Trophoblast cell (in vitro differentiated cells and primary cell): ENCODE measurements at places on chromosomes 16 and 17.

GRCh38 chr16:86142801-86143236 lies 243.9 kb downstream of the IRF8 start:
- no peak for DNase-seq

DNA sequence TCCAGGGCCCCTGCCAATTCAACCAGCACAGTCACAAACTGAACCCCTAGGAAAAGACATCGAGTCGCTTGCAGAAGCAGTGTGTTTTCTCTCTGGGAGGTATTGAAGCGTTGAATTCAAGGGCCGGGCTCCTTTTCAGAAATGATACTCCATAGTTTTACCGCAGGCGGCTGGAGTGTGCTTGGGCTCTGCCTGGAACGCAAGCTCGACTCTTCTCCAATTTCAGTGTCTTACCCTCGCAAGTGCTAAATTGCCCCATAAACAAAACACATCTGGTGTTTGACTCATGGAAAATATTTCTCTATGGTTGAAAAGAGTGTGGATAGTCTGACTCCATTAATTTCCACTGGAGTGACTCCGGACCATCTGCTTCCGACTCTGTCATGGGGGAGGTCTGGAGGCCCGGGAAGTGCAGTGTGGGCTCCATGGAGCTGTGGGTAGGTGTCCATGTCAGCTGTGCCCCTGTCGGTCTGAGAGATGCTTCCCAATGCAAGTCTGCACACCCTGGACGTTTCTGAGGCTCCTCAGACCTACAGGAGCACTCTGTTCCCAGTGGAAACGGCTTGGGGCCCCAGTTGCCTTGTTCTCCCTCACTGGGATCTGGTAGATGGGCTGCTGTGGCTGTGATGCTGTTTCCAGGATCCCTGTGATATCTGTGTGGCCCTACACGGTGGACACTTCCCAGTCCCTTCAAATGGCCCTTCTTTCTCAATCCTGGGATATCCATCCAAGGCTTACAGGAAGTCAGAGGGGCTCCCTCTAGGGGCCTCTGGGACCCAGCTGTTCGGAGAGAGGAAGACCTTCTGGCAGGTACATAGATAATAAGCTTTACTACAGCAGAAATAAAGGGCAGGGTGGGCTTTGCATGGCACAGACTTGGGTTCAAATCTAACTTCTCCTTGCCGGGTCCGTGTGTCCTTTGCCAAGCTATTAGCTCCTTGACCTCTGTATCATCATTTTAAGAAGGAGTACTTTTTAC lies 119.8 kb upstream of the CDH13 start:
- DNase-seq: no peak

GRCh38 chr17:44608727-44609435 lies 47.4 kb upstream of the MEIOC start:
- no peak for DNase-seq

- no peak for DNase-seq
These were observed 27.9 kb downstream of the SMPD3 start for GRCh38 chr16:68420366-68420942.

DNA sequence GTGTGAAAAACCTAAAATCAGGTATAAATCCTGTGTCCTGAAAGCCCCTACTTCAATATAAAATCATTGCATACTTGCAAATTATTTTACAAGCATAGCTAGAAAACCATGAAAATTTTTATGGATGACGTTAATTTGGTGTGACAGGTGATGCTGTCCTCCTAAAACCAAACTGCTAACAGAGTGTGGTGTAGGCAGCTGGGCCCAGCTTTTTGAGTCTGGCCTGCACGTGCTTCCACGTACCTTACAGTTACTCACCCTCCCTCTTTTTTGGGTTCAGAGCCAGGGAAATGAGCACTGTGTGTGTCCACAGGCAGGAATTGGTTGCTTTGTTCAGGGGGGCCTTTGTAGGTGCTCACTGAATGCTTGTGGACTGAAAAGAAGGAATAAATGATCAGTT lies 36.4 kb downstream of the CLEC16A start:
- DNase-seq: no peak

DNA sequence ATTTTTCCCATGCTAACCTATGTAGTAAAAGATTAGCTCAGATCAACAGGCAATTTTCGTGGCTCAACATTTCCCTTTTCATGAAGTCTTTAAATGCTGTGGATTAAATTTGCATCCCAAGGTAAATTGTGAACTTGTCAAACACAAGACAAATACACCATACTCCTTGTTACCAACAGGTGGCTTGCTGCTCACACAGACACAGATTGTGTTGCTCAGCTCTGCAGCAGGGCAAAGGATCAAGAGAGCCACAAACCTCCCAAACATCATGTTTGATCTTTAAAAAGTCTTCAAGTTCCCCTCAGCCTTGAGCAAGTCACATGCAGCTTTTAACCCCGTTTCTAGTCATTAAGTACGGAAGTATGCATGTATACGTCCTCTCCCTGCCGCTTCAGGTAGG lies 119.6 kb upstream of the CNTNAP4 start:
- no peak for DNase-seq

DNA sequence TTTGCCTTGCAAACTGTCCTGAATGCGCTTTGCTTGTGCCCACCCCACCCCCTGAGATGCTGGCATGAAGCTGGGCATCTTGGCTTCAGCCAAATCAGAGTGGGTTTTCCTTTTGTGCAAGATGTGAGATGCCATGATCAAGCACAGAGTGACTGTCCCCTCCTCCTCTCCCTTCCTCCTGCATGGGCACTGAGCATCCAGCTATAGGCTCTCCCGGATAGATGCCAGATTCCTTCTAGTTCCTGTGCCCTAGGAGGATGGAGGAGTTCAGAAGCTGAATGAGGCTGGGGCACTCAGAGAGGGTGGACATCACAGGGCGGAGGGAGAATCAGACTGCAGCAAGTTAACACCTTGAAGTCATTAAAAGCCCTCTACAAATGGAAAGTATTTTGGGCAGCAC lies 384.1 kb upstream of the CCL2 start:
- no peak for DNase-seq

GRCh38 chr17:20276421-20276820 lies 190.9 kb downstream of the LGALS9B start:
- DNase-seq: no peak

DNA sequence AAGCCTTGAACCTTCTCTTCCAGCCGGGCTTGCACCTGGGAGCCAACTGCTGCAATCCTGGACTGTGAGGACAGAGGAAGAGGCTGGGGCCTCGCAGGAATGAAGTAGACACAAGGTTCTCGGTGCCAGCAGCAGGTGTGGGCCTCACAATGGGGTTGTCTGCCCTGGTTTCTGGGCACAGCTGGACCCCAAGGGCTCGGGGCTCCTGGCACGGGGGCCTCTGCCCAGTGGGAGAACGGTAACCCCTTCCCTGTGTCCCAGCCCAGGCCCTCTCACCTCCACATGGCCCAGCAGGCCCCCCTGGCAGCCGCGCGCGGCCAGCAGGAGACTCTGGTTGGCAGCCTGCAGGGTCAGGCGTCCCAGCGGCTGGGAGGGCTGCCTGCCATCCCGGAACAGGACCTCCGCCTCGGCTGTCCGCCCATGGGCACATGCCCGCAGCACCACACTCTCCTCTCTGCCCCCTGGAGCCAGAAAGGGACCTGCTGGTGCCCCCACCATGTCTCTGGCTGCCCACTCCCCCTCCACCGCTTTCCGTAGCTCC lies 46.9 kb downstream of the RMI2 start:
- DNase-seq: no peak

- DNase-seq: peak; percentile 29
These were observed 69.9 kb downstream of the ABR start for GRCh38 chr17:1109606-1110540.

- no peak for DNase-seq
These were observed 46.5 kb upstream of the CLEC18A start for GRCh38 chr16:69904495-69905170.

DNA sequence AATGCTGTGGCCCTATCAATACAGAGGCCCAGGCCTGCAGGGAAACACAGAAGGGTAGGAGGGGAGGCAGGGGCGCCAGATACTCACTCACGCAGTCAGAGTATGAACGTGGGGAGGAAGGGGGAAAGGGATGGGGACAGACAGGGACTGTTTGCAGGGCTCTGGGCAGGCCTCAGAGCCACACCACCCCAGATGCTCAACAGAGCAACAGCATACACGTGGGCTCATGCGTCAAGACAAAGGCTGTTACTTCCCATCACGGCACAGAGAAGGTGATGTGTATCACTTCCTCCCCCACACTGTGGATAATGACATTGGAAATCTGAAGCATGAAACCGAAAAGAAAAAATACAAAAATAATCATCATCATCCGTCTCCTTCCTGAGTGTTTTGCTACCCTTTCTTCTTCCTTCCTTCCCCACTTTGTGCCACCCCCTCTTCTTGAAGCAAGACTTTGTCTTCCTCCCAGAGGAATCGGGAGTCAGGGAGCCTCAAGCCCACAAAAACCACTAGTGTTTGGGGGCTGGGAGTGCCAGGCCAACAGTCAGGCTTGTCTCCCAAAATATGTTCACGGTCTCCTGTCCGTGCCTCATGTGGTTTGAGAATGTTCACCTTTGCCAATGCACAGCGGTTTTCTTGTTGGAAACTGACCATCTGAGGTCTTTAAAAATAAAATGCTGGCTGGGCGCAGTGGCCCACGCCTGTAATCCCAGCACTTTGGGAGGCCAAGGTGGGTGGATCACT lies 20.1 kb downstream of the SLC39A11 start:
- DNase-seq: no peak

DNA sequence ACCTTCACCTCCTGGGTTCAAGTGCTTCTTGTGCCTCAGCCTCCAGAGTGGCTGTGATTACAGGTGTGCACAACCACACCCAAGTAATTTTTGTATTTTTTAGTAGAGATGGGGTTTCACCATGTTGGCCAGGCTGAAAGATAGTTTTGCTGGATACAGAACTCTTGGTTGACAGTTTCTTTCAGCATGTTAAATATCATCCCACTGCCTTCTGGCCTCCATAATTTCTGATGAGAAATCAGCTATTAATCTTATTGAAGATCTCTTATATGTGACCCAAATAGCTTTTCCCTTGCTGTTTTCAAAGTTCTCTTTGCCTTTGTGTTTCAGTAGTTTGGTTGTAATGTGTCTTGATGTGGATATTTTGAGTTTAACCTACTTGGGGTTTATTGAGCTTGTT lies 50.3 kb upstream of the BRD7 start:
- no peak for DNase-seq

DNA sequence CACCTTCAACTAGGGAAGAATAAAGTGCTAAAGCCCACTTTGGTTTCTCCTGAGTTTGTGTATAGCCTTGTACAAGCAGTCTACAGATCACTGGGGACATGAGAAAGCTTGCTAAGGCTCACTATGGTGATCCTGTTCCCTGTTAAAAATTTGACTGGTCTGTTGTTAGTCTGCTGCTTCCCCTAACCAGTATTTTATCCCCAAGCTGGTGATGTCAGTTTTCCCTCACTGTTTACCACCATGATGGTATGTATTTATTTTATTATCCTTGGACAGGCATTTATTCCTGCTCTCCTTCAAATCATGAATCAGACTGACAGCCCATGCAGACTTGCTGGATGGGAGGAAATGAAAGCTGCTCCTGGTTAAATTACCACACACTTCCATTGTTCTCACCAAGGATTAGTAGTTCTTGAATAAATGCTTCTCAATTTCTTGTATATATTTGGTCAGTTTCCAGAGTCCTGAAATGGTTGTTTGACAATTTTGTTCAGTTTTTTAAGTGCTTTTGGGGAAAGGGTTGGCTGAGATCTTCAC lies 99.6 kb downstream of the CA4 start:
- no peak for DNase-seq

GRCh38 chr17:43597624-43598356 lies 51.6 kb upstream of the ETV4 start:
- DNase-seq: no peak

GRCh38 chr16:9969580-9969979 lies 212.6 kb downstream of the GRIN2A start:
- no peak for DNase-seq

DNA sequence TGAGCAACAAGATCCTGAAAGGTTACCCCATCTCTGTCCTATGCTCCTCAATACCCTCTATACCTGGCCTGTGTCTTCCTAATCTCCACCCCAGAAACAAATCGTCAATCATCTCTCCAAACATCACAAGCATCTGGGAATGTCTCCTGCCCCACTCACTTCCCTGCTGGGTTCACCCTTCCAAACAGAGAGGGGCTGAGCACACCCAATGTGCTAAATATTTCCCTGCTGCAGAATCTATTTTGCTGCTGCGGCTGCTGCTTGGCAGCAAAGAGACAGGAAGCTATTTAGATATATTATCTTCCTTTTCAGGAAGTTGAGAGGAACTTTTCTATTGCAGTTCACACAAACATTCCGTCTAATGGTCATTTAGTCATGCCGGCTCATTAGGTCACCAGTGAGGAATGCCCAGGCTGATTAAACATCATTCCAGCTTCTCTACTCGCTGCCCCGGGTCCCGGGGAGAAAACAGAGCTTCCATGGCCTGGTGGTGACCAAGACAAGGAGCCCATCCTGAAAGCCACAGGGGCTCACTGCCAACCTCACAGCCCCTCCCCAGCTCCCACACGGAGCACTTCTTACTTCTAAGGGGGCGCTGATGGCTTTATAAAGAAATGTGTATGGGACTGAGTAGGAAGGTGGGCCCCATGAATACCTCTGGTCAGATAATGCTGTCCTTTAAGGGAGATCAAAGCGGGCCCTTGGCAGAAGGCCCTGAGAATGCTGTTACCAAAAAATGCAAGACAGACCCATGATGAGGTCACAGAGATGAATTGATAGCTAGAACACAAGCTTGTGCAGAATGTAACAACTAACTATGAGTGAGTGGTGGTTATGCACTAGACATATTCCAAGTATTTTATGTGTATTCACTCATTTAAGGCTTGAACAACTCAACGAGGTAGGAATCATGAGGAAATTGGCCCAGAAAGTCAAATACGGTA lies 218.3 kb downstream of the SOX9 start:
- peak; percentile 83 for DNase-seq

DNA sequence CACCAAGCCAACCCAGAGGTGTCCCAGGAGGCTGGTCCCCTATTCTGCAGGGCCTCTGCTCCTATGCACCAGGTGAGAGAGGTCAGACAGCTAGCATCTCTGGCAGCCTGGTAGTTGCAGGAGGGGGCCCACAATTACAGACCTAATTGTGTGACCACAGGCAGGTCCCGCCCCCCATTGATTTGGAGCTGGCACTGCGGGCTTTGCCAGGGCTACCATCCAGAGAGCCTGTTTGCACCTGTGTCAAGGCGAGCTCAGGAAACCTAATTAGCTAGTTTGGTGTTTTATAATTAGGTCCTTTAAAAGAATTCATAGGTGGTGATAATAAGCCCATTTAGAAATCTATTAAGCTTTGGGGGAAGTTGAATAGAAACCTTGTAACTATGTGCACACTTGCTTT lies 90.2 kb downstream of the MRM1 start:
- DNase-seq: no peak

- DNase-seq: no peak
These were observed 130.3 kb downstream of the IRF8 start for GRCh38 chr16:86029131-86029741.
